ENCODE measurements at places on chromosomes 5 and 9. TPM values are rescaled to one million over a fixed set of nuclear protein-coding genes. Genes with fewer than 3 reads are reported as not detected.
A peak's percentile ranks its signal among the peaks of the same experiment; 100 is the strongest.

DNA sequence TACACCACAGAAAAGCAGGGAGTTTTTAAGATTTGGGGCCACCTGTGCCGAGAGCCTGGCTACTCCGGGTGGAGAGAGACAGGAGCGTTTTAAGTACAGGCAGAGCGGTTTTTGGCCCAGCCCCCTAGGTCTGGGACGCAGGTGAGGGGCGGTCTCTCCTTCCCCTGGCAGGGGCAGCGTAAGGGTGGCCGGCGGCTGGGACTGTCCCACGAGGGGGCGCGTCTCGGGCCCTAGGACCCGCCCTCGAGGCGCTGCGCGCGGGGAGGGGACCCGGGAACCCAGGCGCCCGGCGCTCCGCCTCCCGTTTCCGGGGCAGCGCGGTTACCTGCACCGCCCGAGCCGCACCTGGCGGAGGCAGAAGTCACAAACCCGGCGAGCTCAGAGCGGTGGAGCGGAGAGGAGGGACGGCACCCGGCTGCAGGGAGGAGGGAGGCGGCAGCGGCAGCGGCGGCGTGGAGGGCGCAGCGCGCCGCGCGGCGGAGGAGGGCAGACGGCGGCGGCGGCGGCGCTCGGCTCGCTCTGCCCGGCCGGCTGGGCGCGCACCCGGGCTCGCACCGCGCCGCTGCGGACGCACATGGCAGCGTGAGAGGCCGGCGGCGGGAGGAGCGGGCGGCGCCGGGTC, at the start of gene WWC1:
TSS of gene WWC1 (plus strand) at position 304 of the 622 bp plus-strand sequence. CDS start 508 bp downstream, outside the sequence.
- H3K4me3 ChIP-seq: peak within 1 kb of the TSS; percentile 57
- no peaks in the 10 kb centered on the region for H3K36me3 ChIP-seq
- H3K4me1 ChIP-seq: no peaks in the 10 kb centered on the region
- DNase-seq: peak; percentile 79

- DNase-seq: no peak
- H3K4me1 ChIP-seq: no peaks in the 10 kb centered on the region
- no peaks in the 10 kb centered on the region for H3K36me3 ChIP-seq
- H3K4me3 ChIP-seq: no peak overlapping the region
Measured at GRCh38 chr5:93421987-93422401, 159.0 kb downstream of the NR2F1-AS1 start.

DNA sequence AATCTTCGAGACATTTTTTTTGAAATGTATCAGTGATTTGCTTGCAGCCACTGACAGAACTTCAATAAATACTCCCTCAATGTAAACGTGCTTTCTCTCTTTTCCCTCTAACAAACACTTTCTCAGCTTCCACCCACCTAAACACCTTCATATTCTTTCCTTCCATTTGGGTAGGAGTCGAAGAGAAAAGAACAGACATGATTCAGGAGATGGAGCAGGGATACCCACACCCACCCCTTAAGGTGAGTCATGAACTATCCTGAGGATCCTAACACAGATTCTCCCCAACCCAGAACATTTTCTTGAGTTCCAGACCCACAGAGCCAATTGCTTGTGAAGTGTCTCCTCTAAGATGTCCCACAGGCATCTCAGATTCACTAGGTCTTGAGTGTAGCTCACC, 488.8 kb downstream of the CDK5RAP2 start:
- H3K4me3 ChIP-seq: no peak overlapping the region
- no peaks in the 10 kb centered on the region for H3K27me3 ChIP-seq
- no peaks in the 10 kb centered on the region for H3K4me1 ChIP-seq
- DNase-seq: no peak
- H3K27ac ChIP-seq: no peak overlapping the region

- H3K4me1 ChIP-seq: no peaks in the 10 kb centered on the region
- H3K27me3 ChIP-seq: no peaks in the 10 kb centered on the region
- no peak overlapping the region for H3K27ac ChIP-seq
- DNase-seq: peak; percentile 42
Measured at GRCh38 chr9:133331641-133332380, 4.2 kb downstream of the SURF6 start.

DNA sequence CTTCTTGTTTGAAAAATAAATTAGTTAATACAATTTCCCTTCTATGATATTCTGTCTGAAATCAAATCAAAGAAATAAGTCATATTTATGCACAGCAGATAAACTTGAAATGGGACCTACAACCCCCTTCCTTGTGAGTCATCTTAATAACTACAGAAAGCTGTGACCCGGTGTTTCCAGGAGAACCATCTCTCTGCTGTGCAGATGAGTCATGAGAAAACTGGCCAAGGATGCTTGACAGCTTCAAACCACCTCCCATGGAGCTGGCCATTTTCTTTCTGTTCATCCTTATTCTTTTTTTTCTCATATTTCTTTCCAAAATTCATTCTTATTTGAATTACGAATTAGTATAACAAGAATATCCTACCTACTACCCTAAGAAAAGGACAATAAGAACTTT, 43.4 kb upstream of the NR4A3 start:
- no peaks in the 10 kb centered on the region for H3K27me3 ChIP-seq
- H3K4me3 ChIP-seq: no peak overlapping the region
- H3K36me3 ChIP-seq: no peaks in the 10 kb centered on the region
- no peak for DNase-seq
- no peaks in the 10 kb centered on the region for H3K4me1 ChIP-seq

GRCh38 chr9:113183956-113184488, 33.2 kb downstream of the SLC31A2 start:
- H3K4me3 ChIP-seq: no peak overlapping the region
- no peak for DNase-seq
- H3K27me3 ChIP-seq: no peaks in the 10 kb centered on the region
- H3K36me3 ChIP-seq: peaks cover 90% of the 10 kb centered on the region

DNA sequence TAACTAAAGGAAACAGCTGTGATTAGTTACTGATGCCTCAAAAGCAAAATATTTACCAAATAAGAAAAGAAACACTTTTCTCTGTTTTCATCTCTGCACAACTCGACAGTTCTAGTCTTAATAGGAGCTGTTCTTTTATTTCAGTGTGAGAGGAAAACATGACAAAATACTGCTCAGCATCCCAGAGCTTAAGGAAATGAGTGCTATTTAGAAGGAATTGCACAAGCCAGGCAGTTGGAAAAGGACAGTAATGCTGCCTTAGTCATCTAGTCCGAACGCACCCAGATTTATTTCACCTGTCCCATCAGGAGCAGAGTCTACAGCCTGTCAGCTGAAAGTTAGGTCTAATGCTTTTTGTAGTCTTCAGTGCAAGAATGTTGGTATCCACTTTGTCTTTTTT, 12.3 kb downstream of the ZCCHC9 start:
- H3K4me1 ChIP-seq: no peaks in the 10 kb centered on the region
- no peak overlapping the region for H3K4me3 ChIP-seq
- no peaks in the 10 kb centered on the region for H3K36me3 ChIP-seq
- no peak for DNase-seq
- no peak overlapping the region for H3K27ac ChIP-seq
- no peaks in the 10 kb centered on the region for H3K27me3 ChIP-seq

Gene GFI1B
- total RNA-seq: 2.7 TPM

Gene C9orf50
- not detected for total RNA-seq

Gene PCDHB6
- total RNA-seq: 0.54 TPM

Gene LHX3
- not detected for total RNA-seq

Gene MPDZ
- 8.0 TPM for total RNA-seq

Gene ABCA1
- 43.7 TPM for total RNA-seq

Gene CCDC127
- 5.6 TPM for total RNA-seq

Data from Peyer's patch (tissue), 4 donors.